ENCODE measurements at places on chromosomes 13 and 19. TPM values are rescaled to one million over a fixed set of nuclear protein-coding genes. Genes with fewer than 3 reads are reported as not detected.

DNA sequence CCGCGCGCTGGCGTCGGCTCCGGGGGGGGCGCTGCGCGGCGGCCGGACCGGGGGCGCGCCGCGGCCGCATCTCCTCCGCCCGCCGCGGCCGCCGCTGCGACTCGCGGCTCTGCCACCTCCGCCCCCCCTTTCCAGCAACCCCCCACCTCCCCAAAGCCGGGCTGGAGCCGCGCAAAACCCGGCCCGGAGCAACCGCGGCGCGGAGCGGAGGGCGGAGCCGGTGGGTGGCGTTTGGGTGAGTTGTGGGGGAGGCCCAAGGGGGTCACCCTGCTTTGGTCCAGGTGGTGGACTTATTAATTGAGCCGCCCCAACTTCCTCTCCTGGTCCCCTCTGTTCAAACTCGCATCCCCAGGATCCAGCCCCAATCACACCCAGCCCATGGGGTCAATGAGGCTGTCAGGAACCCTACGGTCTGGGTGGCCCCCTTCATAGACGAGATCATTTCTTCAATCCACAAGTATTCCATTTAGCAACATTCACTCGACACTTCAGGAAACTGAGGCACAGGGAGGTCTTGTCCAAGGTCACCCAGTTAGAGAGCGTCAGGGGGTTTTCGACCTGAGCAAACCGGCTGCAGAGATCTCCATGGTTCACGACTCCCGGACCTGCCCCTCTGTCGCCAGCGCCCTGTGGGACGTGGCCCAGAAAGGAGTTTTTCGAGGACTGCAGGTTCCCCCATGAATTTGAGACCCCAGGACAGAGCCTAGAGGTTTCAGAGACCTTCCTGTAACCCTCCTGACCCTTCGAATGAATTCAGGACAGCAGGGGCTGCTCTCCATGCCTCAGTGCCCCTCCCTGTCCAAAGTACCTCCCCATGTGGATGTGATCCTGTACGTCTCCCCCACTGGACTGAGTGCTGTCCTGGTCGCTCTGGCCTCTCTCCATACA is 22.4 kb upstream of the SEMA6B start:
- DNase-seq: peak; percentile 85

DNA sequence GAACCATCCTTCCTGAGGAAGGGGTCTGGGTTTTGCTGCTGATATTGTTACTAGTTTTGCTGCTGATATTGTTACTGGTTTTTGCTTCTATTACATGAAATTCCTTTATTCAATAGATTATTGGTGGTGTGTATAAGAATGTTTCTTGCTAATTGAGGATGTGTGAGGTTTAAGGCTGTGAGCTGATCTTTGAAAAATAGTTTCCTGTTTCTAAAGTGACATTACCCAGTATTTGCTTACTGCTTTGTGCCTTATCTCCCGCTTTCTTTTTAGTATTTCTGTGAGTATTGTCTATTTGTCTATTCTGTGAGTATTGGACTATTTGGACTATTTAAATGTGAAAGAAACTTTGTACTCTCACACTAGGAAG is 38.2 kb upstream of the C1QTNF9 start:
- no peak for DNase-seq

- no peak for DNase-seq
These were observed 92.3 kb upstream of the ANKRD10 start for GRCh38 chr13:111007209-111007608.

DNA sequence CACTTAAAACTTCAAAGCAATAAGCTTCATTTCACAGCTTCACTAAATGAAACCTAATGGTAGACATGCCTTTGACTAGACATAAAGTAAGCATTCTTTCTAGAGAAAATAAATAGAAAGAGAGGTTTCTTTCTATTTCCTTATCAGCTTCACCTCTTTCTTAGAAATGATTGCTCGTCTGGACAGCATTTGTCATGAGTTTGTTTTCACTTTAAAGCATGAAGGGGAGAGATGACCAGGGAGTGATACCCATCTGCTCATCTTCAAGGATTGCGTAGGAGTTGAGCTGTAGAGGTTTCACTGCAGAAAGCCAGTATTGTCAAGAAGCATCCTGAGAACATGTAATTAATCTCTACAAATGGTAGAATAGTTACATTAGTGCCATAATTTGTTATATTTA is 61.3 kb downstream of the COL4A2 start:
- no peak for DNase-seq

DNA sequence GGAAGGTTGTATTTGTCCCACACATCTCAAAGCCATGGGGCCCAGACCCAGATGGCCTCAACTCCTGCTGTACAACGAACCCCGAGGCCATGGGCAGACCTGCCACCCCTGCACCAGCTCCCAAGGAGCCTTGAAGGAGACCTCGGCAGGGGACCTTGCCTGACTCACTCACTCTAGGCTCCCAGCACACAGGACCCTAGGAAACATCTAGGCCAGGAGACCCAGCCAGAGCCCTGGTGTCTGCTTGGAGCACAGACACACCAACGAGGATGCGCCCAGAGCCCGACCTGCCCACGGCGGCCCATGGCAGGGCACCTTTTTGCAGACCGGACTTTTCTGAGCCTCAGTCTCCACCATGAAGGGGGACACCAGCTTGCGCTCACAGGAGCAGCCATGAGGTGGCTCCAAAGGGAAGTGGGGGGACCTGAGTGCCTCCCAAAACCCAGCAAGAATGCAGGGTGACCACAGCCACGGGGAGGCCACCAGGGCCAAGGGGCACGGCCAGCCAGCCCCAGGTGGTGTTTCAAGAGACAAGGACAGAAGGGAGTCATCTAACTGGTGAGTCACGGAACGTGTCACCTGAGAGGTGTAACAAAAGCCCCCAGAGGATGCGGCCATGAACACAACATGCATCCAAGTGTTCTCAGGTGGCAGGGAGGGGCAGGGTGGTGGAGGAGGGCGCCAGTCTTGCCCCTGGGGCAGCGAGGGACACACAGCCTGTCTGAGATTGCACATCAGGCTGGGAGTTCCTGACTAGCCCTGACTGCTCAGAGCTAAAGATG is 4.9 kb upstream of the CERS1 start:
- no peak for DNase-seq

GRCh38 chr19:42683917-42684513 is 56.3 kb downstream of the PSG3 start:
- DNase-seq: peak; percentile 11

- no peak for DNase-seq
These were observed 305.1 kb downstream of the KCNRG start for GRCh38 chr13:50320271-50320862.

- DNase-seq: no peak
These were observed 285.8 kb downstream of the MYO16 start for GRCh38 chr13:108915095-108915633.

- DNase-seq: peak; percentile 93
These were observed at the start of gene ZNF418 for GRCh38 chr19:57934820-57935665. Gene ZNF418 (minus strand): TSS chr19:57935402. CDS start chr19:57933822, 1,580 bp downstream.

DNA sequence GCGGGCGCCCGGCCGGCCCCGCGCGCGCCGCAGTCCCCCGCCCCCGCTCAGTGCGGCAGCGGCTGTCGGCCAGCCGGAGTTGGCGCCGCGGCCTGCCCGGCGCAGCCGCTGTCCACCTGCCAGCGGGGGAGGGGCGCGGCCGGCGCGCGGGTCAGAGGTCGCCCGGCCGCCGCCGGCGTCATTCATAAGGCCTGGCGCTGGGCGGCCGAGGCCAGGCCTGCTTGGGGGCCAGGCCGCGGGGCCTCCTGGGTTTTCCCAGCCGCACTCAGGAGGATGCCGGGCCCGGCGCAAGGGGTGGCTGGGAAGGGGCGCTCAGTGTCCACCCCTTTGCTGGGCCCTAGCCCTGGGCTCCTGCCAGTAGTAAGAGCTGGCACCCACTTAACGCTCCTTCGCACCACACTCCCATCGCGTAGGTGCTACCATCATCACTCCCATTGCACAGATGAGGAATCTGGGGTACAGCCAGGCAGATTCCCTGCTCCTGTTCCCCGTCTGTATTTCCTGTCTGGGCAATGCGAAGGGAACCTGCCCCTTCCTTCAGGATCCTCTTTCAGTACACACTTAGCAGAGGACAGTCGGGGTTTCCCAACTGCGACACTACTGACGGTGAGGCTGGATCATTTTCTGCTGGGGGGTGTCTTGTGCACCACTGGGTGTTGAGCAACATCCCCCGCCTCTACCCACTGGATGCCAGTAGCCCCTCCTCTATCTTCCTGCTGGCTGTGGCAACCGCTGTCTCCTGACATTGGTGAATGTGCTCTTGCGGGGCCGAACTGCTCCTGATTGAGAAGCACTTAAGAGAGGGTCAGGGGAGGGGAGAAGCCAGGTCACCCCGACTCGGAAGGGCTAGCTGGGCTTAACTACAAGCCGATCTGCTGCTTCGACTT is 846 bp upstream of the PRKACA start:
- peak; percentile 33 for DNase-seq

- DNase-seq: no peak
These were observed 12.4 kb downstream of the SBNO2 start for GRCh38 chr19:1161716-1162115.

DNA sequence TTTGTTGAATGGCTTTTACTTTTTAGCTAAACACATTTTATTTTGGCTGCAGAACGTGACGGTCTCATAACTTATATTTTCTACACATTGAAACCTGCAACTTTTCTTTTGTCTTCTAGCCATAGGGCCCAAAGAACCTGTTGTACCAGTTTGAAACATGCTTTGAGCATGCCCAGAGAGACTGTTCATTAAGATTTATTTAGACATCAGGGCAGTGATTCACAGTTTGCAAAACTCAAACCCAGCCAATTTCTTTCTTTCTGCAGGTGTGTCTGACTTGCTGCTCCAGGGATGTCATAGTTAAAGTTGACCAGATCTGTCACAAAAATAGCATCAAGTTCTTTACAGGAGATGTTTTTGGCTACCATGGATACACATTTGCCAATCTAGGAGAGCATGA is 22.0 kb downstream of the SAE1 start:
- no peak for DNase-seq

DNA sequence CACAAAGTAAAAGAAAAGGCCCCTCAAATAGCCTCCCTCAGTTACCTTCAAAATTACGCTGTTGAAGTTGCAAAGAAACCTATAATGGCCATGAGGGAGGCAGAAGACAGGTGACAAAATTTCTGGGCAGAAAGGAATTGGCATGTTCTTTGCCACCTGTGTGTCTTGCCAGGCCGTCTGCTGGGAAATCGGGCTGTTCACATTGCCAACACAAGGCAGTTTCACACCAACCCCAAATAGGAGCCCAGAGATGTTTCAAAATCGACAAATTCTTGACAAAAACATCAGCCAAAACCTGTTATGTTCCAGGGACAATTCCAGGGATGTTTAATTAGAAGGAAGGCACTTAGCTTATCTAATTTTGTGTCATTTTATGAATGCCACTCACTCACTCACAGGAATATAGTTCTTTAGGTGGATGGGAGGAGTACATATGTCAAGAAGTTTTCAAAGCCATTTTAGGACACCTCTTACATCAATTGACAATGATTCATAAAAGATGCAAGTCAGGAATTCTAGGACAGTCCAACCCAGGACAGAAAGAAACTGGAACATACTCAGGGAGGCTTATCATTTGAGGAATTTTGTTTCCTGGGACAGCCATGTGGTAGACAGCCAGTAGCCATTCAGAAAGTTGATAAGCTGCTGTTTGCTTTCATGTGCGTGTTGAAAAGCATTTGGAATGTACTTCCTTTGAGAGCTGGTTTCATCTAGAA is 164.5 kb downstream of the RGCC start:
- no peak for DNase-seq

GRCh38 chr13:29065142-29065541 is 245.0 kb downstream of the MTUS2 start:
- DNase-seq: no peak

GRCh38 chr13:94123557-94123956 is 355.9 kb downstream of the DCT start:
- DNase-seq: no peak

DNA sequence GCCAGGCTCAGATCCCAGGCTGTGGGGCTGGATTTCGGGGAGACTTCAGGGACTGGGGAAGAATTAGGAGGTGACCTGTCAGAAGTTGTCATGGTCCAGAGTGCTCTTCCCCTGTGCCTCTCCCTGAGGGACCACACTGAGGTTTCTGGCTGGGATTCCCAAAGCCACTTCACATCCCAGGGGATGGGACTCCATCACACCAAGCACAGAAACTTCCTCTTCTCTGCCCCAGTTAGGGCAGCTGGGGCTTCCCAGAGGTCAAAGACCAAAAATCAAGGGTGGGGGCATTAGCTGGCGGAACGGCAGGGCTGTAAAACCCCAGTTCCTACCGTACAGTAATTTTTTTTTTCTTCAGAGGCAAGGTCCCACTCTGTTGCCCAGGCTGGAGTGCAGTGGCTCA is 7.4 kb downstream of the FCER2 start:
- DNase-seq: no peak

GRCh38 chr13:113437408-113438010 is 15.8 kb downstream of the ADPRHL1 start:
- no peak for DNase-seq

- no peak for DNase-seq
These were observed 2.2 kb upstream of the IL11 start for GRCh38 chr19:55372316-55373081.

DNA sequence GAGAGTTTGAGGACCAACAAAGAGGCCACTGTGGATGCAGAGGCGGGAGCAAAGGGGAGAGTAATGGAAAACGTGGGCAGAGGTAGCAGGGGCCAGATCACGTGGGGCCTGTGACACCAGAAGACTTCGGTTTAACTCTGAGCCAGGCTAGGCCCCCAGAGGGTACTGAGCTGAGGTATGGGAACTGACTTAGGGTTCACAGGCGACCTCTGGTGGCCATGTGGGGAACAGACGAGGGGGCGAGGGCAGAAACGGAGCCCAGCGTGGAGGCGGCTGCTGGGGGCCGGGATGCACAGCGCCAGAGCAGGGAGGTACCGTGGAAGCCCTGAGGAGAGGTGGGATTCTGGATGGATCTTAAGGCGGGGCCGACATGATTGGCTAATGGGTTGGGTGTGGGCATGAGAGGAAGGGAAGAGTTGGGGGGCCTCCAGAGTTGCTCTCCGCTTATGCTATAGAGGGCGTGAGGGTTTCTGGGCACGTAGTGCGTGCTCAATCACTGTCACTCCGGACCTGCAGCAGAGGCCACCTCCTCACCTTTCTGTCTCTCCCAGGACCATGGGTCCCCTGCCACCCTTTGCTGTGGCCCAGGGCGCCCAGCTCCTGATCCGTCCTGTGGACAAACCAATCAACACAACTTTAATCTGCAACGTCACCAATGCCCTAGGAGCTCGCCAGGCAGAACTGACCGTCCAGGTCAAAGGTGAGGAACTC is 13.7 kb downstream of the PVR start:
- DNase-seq: peak; percentile 81

DNA sequence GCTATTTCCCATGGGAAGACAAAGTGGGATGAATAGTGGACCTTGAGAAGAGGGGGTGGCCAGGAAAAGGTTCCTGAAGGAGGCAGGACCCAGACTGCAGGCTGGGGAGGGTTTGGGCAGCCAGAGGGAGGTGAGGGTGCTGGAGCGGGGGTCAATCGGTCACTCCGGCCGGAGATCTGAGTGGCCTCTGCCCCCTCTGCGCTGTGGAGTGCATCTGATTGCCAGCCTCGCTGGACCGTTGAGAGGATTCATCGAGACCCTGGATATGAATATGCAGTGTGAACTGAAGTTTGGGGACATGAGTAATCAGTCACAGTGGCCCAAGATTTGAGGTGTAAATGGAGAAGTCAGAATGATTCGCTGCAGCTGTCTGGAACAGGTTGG is 5.5 kb upstream of the ZNF580 start:
- DNase-seq: no peak

KASH5 gene
- total RNA-seq: 0.59 TPM

FZR1 gene
- total RNA-seq: 56.1 TPM

TFPT gene
- 9.4 TPM for total RNA-seq

KANK3 gene
- 1.9 TPM for total RNA-seq

GJB2 gene
- not detected for total RNA-seq

GDF15 gene
- 2.5 TPM for total RNA-seq

ANKRD24 gene
- total RNA-seq: 0.15 TPM

ZNF790 gene
- total RNA-seq: 18.8 TPM

CAPS gene
- 2.2 TPM for total RNA-seq

PRKCG gene
- 3.3 TPM for total RNA-seq

B3GNT8 gene
- not detected for total RNA-seq

All from neural progenitor cell (in vitro differentiated cells).